ENCODE measurements at places on chromosomes 13 and 19. TPM values are rescaled to one million over a fixed set of nuclear protein-coding genes. Genes with fewer than 3 reads are reported as not detected.

PPP1R37 gene
- 18.9 TPM for total RNA-seq

GFY gene
- 0.25 TPM for total RNA-seq

CEACAM3 gene
- 0.25 TPM for total RNA-seq

CATSPERD gene
- 0.25 TPM for total RNA-seq

SEMA6B gene
- 32.0 TPM for total RNA-seq

All from temporal lobe (tissue), 4 donors.